IMR-90 (cell line): ENCODE measurements at places on chromosomes 11 and 22. TPM values are rescaled to one million over a fixed set of nuclear protein-coding genes. Genes with fewer than 3 reads are reported as not detected.

Gene C11orf98
- total RNA-seq = 41.2 and 53.6 TPM in 2 replicates

Gene OR52N4
- total RNA-seq = not detected in 2 replicates

Gene OR5P2
- 0.28 TPM in 1 of 2 replicates, not detected in the other for total RNA-seq

Gene ALDH3B1
- 11.8 and 11.9 TPM in 2 replicates for total RNA-seq

Gene NLRP14
- under 0.01 TPM in 2 replicates for total RNA-seq

Gene WBP2NL
- not detected in 2 replicates for total RNA-seq

Gene PTGDR2
- total RNA-seq = under 0.01 TPM in 2 replicates

Gene TPBGL
- total RNA-seq = not detected in 2 replicates

Gene EWSR1
- total RNA-seq = 414 and 518 TPM in 2 replicates

Gene GRK3
- 1.6 and 1.9 TPM in 2 replicates for total RNA-seq

Gene PRR5L
- total RNA-seq = 3.3 and 3.6 TPM in 2 replicates

Gene ARHGEF12
- total RNA-seq = 115 and 131 TPM in 2 replicates

GRCh38 chr22:20840646-20841371, 17.8 kb downstream of the PI4KA start:
- no peak overlapping the region for H3K4me3 ChIP-seq
- no peaks in the 10 kb centered on the region for H3K27me3 ChIP-seq
- H3K27ac ChIP-seq = no peak overlapping the region
- H3K36me3 ChIP-seq = no peaks in the 10 kb centered on the region
- no peak for DNase-seq
- H3K4me1 ChIP-seq = peaks cover 8% of the 10 kb centered on the region

GRCh38 chr11:119989159-119989821, 148.6 kb downstream of the TRIM29 start:
- no peak overlapping the region for H3K4me3 ChIP-seq
- no peak for DNase-seq
- no peaks in the 10 kb centered on the region for H3K4me1 ChIP-seq
- peaks cover 28% of the 10 kb centered on the region for H3K27me3 ChIP-seq
- H3K27ac ChIP-seq = no peak overlapping the region

GRCh38 chr11:128569291-128569690, 18.1 kb downstream of the ETS1 start:
- H3K27me3 ChIP-seq = peaks cover 18% of the 10 kb centered on the region
- H3K36me3 ChIP-seq = no peaks in the 10 kb centered on the region
- no peak overlapping the region for H3K27ac ChIP-seq
- H3K4me1 ChIP-seq = no peaks in the 10 kb centered on the region

GRCh38 chr11:106540001-106540400, 462.5 kb downstream of the AASDHPPT start:
- H3K4me3 ChIP-seq = no peak overlapping the region
- no peaks in the 10 kb centered on the region for H3K36me3 ChIP-seq
- no peak for DNase-seq
- no peaks in the 10 kb centered on the region for H3K27me3 ChIP-seq
- no peaks in the 10 kb centered on the region for H3K4me1 ChIP-seq

- DNase-seq = peak; percentile 98
- no peak overlapping the region for H3K4me3 ChIP-seq
- no peaks in the 10 kb centered on the region for H3K36me3 ChIP-seq
- H3K27me3 ChIP-seq = no peaks in the 10 kb centered on the region
Observed at GRCh38 chr11:13339195-13340153, 61.9 kb downstream of the BMAL1 start.

DNA sequence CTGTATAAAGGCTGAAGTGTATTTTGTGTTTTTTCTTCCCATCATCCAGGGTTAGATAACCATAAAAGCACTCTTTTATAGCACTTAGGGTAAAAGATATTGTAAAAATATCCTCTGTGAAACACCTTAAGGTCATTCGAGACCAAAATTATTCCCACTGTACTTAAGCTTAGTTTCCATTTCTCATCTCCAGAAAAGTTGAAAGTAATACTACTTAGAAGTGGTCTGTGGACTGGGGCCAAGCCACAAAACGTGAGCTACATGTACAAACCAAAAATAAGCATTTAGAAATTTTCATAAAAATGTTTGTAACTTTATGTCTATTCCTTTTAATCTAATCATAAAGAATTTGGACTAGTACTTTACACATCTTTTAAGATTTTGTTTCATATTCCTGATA, 142.0 kb upstream of the NTM start:
- DNase-seq = no peak
- H3K27ac ChIP-seq = no peak overlapping the region
- no peaks in the 10 kb centered on the region for H3K36me3 ChIP-seq
- H3K27me3 ChIP-seq = peaks cover 10% of the 10 kb centered on the region
- H3K4me1 ChIP-seq = no peaks in the 10 kb centered on the region

DNA sequence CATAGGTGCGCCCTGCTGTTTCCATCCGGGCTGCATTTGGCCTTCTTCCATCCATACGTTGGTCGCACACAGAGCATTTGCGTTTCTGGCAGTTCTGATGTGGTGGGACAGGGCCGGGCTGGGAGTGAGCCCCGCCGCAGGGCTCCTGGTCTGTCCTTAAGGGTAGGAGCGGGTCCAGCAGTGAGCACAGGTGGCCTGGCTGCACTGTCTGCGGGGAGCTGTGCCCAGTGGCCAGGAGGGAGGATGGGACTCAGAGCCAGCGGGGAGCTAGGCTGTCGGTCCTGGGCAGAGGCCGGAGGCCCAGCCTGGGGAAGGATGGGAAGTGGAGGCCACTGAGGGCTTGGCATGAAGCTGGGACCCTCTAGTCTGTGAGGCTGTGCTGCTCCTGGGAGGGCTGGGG, 385.1 kb downstream of the TBC1D22A start:
- H3K27ac ChIP-seq = no peak overlapping the region
- H3K36me3 ChIP-seq = no peaks in the 10 kb centered on the region
- no peaks in the 10 kb centered on the region for H3K27me3 ChIP-seq
- no peak overlapping the region for H3K4me3 ChIP-seq

GRCh38 chr22:21593406-21594232, 26.1 kb downstream of the UBE2L3 start:
- peaks cover 16% of the 10 kb centered on the region for H3K4me1 ChIP-seq
- no peak overlapping the region for H3K4me3 ChIP-seq
- no peaks in the 10 kb centered on the region for H3K27me3 ChIP-seq
- DNase-seq = no peak
- peaks cover 33% of the 10 kb centered on the region for H3K36me3 ChIP-seq

- H3K4me1 ChIP-seq = no peaks in the 10 kb centered on the region
- H3K27me3 ChIP-seq = no peaks in the 10 kb centered on the region
- H3K36me3 ChIP-seq = no peaks in the 10 kb centered on the region
- no peak overlapping the region for H3K4me3 ChIP-seq
Observed at GRCh38 chr11:80495116-80495515, 1054.3 kb upstream of the TENM4 start.

GRCh38 chr11:86161837-86162236, 82.7 kb upstream of the EED start:
- H3K27me3 ChIP-seq = no peaks in the 10 kb centered on the region
- no peak for DNase-seq
- peak overlapping the region; percentile 65 for H3K27ac ChIP-seq
- peaks cover 22% of the 10 kb centered on the region for H3K4me1 ChIP-seq

DNA sequence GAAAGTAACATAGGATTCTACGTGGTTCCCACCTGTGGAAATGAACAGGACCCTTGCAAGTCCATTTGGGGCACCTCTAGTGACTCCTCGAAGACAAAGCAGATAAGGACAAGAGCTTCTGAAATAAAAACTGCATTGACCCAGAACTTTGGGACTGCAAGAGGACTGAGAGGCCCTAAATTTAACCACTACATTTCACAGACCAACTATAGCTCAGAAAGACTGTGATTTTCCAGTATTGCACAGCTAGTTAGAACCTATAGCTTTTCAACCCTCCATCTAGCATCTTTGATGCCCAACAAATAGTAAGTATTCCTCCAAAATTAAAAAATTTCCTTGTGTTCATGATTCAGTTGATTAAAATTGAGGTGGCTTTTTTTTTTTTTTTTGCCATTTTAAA, 107.6 kb upstream of the CD44 start:
- H3K4me1 ChIP-seq = peaks cover 13% of the 10 kb centered on the region
- H3K36me3 ChIP-seq = no peaks in the 10 kb centered on the region
- no peak for DNase-seq
- H3K27me3 ChIP-seq = no peaks in the 10 kb centered on the region
- no peak overlapping the region for H3K4me3 ChIP-seq

DNA sequence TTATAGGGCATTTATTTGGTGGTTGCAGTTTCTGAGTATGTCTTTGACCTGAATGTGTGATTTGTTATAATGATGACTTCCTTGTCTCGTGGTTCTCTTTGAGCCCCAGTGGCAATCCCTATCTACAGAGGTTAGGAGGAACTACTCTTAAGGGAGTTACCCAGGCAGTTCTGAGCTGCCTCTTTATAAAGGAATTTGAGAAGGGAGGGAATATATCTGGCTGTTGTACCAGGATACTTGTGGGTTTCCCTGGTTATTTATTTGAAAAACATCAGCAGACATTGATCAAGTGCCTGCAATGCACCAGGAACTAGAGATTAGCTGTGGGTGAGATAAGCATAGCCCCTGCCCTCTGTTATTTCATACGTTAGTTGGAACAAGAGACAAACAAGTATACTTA, 243.5 kb upstream of the ARHGAP20 start:
- peaks cover 4% of the 10 kb centered on the region; the same call in 1 of the 2 replicates for H3K4me1 ChIP-seq
- no peak overlapping the region for H3K27ac ChIP-seq
- no peaks in the 10 kb centered on the region for H3K27me3 ChIP-seq
- no peak overlapping the region for H3K4me3 ChIP-seq
- no peaks in the 10 kb centered on the region for H3K36me3 ChIP-seq

DNA sequence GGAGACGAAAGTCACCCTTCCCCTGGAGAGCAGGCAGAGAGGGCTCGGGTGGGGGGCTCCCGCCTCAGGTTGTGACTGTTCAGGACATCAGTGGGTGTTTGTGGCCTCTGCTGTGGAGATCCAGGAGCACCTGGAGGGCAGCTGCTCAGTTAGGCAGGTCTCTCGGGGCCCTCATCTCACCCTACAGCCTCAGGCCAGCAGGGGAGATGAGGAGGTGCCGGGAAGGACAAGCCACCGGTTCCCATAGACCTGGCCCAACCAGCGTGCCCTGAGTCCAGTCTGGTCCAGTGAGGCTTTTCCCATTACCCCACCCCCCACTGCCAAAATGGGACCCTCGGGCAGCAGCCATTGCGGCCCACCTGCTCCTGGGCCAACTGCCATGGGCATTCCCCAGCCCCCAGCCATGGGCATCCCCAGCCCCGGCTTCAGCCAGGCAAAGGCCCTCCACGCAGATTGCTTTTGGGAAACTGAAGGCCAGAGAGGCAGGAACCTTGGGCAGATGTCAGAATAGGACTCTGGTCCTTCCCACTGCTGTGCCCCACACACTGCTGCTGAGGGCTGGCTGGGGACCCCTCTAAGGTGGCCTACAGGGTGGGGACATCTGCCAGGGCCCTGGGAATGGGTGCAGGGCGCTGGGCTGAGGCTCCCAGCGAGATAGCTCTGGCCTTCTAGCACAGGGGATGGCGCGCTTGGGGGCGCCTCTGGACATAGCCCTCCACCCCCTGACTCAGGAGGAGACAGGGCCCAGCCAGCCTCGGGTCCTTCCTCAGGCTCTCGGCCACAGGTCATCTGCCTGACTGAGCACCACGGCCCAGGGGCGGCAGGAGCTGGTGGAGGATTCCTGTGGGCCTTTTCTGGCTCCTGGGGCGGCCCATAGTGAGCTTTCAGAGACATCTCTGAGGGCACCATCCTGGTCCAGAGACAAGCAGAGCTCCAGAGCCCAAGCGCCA, 4.8 kb downstream of the PIM3 start:
- no peak overlapping the region for H3K27ac ChIP-seq
- peaks cover 30% of the 10 kb centered on the region for H3K36me3 ChIP-seq
- DNase-seq = no peak

GRCh38 chr11:36090356-36091109, 146.7 kb downstream of the LDLRAD3 start:
- H3K4me3 ChIP-seq = no peak overlapping the region
- H3K27ac ChIP-seq = peak overlapping the region; percentile 38
- no peak for DNase-seq
- no peaks in the 10 kb centered on the region for H3K27me3 ChIP-seq
- peaks cover 21% of the 10 kb centered on the region for H3K4me1 ChIP-seq

- no peaks in the 10 kb centered on the region for H3K36me3 ChIP-seq
- no peak overlapping the region for H3K4me3 ChIP-seq
- H3K27me3 ChIP-seq = no peaks in the 10 kb centered on the region; the same call in 1 of the 2 replicates
- no peak overlapping the region for H3K27ac ChIP-seq
Observed at GRCh38 chr11:120608760-120609211, 97.2 kb downstream of the GRIK4 start.

GRCh38 chr11:30452114-30452513, 129.2 kb downstream of the ARL14EP start:
- H3K36me3 ChIP-seq = no peaks in the 10 kb centered on the region

- H3K4me3 ChIP-seq = peak within 1 kb of the TSS; percentile 89
- H3K4me1 ChIP-seq = peaks cover 18% of the 10 kb centered on the region
- H3K36me3 ChIP-seq = peaks cover 4% of the 10 kb centered on the region; the same call in 1 of the 2 replicates
- DNase-seq = peak; percentile 78
- H3K27me3 ChIP-seq = no peaks in the 10 kb centered on the region
Observed at GRCh38 chr11:47269829-47270305, at the start of gene MADD. TSS of gene MADD (plus strand) at chr11:47270133.
